ENCODE measurements at places on chromosomes 4 and X.

DNA sequence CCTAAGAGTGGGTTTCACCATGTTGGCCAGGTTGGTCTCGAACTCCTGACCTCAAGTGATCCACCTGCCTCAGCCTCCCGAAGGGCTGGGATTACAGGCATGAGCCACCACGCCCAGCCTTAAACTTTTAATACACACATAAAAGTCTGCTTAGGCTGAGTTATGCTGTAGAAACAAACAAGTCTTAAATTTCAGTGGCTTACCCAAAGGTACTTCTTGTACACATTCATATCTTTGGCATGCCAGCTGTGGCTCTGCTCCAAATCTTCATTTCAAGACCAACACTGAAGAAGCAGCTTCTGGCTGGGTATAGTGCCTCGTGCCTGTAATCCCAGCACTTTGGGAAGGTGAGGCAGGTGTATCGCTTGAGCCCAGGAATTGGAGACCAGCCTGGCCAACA, 80.3 kb downstream of the PPEF2 start:
- DNase-seq: no peak

DNA sequence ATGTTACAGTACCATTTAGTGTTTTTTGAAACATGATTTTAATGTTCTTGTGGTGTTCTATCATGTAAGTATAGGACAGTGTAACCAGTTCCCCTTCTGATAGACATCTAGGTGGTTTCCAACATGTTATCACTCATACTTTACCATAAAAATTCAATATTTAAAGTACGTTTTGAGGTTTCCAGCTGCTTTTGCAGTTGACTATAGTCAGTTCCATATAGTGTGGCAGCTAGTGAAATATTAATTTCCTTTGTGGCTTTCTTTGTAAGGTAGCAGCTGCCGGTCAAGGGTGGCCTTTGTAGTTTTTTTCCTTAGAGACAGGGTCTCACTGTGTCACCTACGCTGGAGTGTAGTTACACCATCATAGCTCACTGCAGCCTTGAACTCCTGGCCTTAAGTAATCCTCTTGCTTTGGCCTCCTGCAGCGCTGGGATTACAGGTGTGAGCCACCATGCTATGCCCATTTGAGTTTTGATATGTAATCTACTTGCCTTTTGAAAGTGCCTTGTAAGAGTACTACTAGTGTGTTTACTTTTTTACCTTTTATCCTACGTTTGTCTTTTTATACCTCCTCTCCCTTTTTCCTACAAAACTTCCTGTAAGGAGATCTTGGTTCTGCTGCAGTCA, 63.0 kb downstream of the ARHGAP10 start:
- DNase-seq: no peak

GRCh38 chr4:84673475-84674240, 90.7 kb downstream of the CDS1 start:
- no peak for DNase-seq

- no peak for DNase-seq
Observed at GRCh38 chr4:122038896-122039295, 87.0 kb upstream of the TRPC3 start.

GRCh38 chr4:188536826-188537225, 397.6 kb downstream of the TRIML1 start:
- no peak for DNase-seq

DNA sequence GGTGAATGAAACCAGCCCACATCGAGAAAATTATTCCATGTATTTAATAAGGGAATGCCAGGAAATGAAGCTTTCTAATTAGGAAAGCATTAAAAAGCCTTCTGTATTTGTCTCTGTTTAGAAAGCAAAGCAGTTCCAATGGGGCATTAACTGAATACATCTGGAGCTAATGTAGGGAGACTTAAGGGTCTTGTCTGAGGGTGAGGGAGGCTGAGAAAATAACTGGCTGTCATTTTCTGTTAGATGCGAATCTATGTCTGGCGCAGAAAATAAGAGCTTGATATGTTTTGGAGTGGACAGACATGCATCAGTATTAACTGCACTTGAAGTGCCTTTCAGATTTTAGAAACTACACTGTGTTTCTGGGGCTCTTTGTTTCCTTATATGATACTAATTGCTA, 111.3 kb downstream of the KLHL8 start:
- no peak for DNase-seq

DNA sequence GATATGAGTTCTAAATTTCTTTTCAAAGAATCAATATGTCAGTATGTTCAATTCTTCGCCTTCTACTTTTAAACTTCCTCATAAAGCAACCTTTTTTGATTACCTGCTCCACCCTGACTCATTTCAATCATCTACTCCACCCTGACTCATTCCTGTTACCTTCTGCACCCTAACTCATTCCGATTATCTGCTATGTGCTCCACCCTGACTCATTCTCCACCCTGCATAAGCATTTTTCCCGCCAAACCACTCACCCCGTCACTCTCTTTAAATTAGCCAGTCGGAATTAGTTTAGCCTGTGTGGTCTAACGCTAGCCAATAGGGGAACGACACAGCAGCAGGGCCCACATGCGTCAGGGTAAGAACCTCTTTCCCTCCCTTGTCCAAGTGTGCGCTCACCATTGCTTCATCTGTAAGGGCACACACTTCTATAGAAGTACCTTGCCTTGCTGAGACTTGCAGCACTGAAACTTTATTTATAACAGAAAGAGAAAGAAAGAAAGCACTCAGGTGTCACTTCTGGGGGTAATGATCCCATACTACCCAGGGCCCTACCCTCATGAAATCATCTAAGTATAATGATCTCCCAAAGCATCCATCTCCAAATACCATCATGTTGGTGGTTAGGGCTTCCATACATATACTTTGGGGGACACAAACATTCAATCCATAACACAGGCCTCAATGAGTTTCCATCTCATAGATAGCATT, 875.2 kb downstream of the RAPGEF2 start:
- DNase-seq: peak; percentile 43

GRCh38 chr4:70734168-70734954, 12.6 kb downstream of the RUFY3 start:
- DNase-seq: no peak

GRCh38 chr4:145101091-145101490, 3.0 kb downstream of the ABCE1 start:
- no peak for DNase-seq

- no peak for DNase-seq
Observed at GRCh38 chr4:31557437-31557836, 837.3 kb downstream of the PCDH7 start.

GRCh38 chr4:82437285-82438005, 7.1 kb downstream of the ENOPH1 start:
- no peak for DNase-seq

DNA sequence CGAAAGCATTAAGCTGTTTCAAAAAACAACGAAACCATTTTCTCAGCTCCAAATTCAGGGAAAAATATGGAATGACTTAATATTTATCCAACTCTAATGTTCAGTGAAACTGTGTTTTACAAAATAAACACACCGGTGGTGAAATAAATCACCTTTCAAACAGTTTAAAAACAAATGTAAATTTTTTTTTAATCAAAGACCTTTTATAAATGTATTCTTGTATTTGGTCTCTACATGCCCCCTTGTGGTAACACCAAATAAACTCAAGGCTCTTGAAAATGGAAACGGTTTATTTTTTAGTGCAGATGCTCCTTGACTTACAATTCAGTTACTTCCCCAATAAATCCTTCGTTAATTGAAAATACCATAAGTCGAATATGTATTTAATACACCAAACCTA, 45.8 kb upstream of the ITM2A start:
- DNase-seq: no peak

DNA sequence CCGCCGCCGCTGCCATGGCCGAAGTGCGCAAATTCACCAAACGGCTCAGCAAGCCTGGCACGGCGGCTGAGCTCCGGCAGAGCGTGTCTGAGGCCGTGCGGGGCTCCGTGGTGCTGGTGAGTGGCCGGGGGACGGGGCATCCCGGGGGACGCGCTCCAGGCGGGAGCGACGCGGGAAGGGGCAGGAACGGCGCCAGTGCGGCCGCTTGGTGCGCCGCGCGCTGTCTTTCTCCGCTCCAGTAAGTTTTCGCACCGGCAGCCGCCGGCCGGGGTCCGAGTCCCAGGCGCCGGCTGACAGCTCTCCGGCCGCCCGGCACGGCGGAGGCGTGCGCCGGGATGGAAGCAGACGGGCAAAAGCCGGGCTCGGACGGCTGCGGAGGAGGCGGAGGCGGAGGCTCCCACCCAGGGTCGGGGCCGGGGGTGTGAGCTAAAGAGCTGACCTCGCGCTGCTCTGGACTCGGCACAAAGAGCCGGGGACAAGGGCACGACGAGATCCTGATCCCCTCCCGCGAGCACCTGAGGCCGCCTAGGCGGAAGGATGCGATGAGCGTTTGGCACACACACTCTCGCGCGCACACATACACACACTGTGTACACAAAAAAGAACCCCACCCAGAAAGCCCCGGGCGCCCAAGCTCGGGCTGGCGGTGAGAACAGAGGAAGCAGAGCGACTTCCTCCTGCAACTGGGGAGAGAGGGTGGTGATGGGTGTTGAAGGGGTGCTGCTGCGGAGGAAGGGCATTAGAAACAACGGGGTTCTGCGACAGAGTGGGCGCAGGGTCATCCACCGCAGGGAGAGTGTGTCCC, 545 bp downstream of the DOCK11 start:
- peak; percentile 66 for DNase-seq

DNA sequence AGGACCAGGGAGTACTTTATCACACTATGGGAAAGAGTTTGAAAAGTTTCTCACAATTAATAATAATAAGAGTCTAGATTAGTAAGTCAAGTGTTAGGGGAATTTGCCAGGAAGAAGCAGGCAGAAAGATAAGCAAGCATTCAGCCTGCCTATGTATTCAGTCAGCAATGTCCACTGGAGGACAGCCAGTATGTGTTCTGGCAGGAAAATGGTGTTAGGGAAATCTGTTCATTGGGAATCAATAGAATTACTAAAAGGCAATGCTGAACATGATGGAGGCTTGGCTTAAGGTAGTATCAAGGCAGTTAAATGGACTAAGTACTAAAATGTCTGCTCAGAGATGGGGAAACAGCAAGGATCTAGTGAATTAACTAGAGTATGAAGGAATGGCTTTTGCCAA, 221.2 kb downstream of the PPP4R3C start:
- DNase-seq: no peak

DNA sequence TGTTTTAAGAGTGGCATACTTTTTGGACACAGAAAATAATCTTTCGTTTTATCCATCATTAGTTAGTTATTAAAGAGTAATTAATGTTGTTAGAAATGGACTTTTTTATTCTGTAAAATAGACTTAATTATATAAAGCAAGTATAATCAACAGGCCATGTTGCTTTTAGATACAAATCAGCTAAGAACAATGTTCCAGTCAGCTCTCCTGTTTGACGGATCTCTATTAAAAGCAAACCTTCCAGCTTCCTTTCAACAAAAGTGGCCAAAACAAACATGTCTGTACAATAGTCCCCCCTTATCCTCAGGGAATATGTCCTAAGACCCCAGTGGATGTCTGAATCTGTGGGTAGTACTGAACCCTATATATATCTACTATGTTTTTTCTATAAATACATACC, 4.9 kb upstream of the SLC10A4 start:
- no peak for DNase-seq

GRCh38 chr4:155510771-155511170, 134.0 kb upstream of the MAP9 start:
- DNase-seq: no peak

GRCh38 chr4:74658116-74658515, 136.2 kb downstream of the BTC start:
- no peak for DNase-seq

DNA sequence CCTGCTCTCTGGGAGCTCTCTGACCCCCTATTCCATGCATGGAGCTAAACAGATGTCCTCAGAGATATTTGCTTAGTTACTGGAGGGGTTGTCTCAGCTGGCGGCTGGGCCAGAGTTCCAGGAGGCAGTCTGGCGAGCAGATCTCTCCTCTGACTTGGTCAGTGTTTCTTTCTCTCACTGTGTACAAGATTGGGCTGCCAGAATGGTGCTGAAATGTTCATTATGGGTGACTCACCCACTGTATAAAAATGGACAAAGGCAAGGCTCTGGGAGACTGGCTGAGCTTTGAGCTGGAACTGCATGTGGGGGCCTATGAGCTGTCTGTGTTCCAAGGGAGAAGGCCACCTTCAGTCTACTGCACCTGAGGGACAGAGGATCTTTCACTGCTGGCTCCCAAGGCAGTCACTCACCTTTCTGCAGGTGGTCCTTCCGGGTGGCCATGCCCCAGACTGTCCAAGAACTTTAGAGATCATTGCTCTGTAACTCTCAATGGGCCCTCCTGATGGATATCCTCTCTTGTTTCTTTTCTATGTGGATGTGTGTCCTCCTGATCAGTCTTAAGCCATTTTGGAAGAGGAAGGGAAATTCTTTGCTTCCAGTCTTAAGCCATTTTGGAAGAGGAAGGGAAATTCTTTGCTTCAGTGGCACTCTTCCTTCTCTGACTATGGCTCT, 88.2 kb downstream of the CFAP299 start:
- no peak for DNase-seq

GRCh38 chr4:60463857-60464502, 736.1 kb upstream of the ADGRL3 start:
- peak; percentile 58 for DNase-seq

DNA sequence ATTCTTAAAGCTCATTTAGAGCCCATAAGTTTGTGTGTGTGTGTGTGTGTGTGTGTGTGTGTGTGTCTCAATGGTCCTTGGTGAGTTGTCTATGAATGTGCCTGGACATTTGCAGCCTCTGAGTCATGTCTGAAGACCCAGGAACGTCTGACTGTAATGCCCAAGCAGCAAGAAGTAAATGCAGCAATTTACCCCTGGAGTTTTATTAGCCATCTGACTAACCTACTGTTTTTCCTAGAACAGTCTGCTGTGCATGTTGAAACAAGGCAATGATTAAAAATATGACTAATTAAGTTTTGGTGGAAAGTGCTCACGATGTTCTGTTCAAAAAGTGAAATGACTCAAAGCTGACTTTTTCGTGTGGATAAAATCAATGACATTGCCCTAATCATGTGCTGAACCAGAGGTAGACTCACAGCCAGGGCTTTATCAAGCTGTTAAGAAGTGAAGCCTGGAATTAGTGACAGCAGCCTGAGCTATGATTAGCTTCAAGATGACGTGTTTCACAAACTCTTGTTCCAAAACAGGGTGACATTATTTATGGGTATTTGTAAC, 201.6 kb downstream of the CPE start:
- DNase-seq: no peak

- DNase-seq: no peak
Observed at GRCh38 chrX:41808047-41808446, 84.1 kb downstream of the GPR82 start.

GRCh38 chr4:148053298-148054003, 321.6 kb downstream of the ARHGAP10 start:
- DNase-seq: no peak

- DNase-seq: peak; percentile 57
Observed at GRCh38 chr4:40842725-40843423, 93.1 kb downstream of the NSUN7 start.

GRCh38 chr4:2339458-2340271, 77.8 kb upstream of the MXD4 start:
- DNase-seq: peak; percentile 44

Data from endodermal cell (in vitro differentiated cells).